ENCODE measurements at places on chromosomes 11 and 22. TPM values are rescaled to one million over a fixed set of nuclear protein-coding genes. Genes with fewer than 3 reads are reported as not detected.

The CCDC116 gene
- total RNA-seq, result 0.17 TPM

The PGR gene
- total RNA-seq, result 3.7 TPM

The LRFN4 gene
- 16.8 TPM for total RNA-seq

The NPTXR gene
- 1.3 TPM for total RNA-seq

The MED15 gene
- total RNA-seq, result 138 TPM

The OR4C16 gene
- total RNA-seq, result not detected

The SNX15 gene
- 12.3 TPM for total RNA-seq

The TEX12 gene
- not detected for total RNA-seq

The TIMP3 gene
- 521 TPM for total RNA-seq

The TLCD5 gene
- 3.0 TPM for total RNA-seq

The ASPHD2 gene
- 16.5 TPM for total RNA-seq

The IL10RA gene
- total RNA-seq, result not detected

The SLC22A12 gene
- total RNA-seq, result not detected

The CCDC34 gene
- 2.5 TPM for total RNA-seq

The CD6 gene
- not detected for total RNA-seq

The CCDC83 gene
- total RNA-seq, result not detected

The TIMM10B gene
- 42.7 TPM for total RNA-seq

The PDE2A gene
- total RNA-seq, result 1.0 TPM

The WBP2NL gene
- total RNA-seq, result 0.48 TPM

The HYOU1 gene
- total RNA-seq, result 160 TPM

The RAB38 gene
- total RNA-seq, result 87.7 TPM

The SLC5A1 gene
- total RNA-seq, result 0.66 TPM

The SLC29A2 gene
- 5.9 TPM for total RNA-seq

The GRK2 gene
- 31.7 TPM for total RNA-seq

The IGSF9B gene
- total RNA-seq, result 0.33 TPM

The CARNS1 gene
- total RNA-seq, result 0.12 TPM

The PDGFD gene
- total RNA-seq, result 0.19 TPM

The MS4A6A gene
- total RNA-seq, result not detected

The GAB4 gene
- total RNA-seq, result not detected

The RAC2 gene
- 13.2 TPM for total RNA-seq

The AGBL2 gene
- 1.7 TPM for total RNA-seq

The ARHGAP42 gene
- total RNA-seq, result 5.6 TPM

The DDX25 gene
- not detected for total RNA-seq

The OR8D4 gene
- total RNA-seq, result not detected

The CDKN1C gene
- total RNA-seq, result 0.38 TPM

The DNAJB7 gene
- not detected for total RNA-seq

The MMP11 gene
- 7.0 TPM for total RNA-seq

The EED gene
- 17.3 TPM for total RNA-seq

The PRRG4 gene
- total RNA-seq, result 8.4 TPM

The HORMAD2 gene
- not detected for total RNA-seq

The TUT1 gene
- 25.0 TPM for total RNA-seq

The HEPACAM gene
- 0.17 TPM for total RNA-seq

The MISFA gene
- 4.8 TPM for total RNA-seq

The OR56A1 gene
- not detected for total RNA-seq

The OR6A2 gene
- total RNA-seq, result 0.68 TPM

All from mammary epithelial cell (primary cell).